ENCODE measurements at places on chromosomes 5 and 9. TPM values are rescaled to one million over a fixed set of nuclear protein-coding genes. Genes with fewer than 3 reads are reported as not detected.
A peak's percentile ranks its signal among the peaks of the same experiment; 100 is the strongest.

DNA sequence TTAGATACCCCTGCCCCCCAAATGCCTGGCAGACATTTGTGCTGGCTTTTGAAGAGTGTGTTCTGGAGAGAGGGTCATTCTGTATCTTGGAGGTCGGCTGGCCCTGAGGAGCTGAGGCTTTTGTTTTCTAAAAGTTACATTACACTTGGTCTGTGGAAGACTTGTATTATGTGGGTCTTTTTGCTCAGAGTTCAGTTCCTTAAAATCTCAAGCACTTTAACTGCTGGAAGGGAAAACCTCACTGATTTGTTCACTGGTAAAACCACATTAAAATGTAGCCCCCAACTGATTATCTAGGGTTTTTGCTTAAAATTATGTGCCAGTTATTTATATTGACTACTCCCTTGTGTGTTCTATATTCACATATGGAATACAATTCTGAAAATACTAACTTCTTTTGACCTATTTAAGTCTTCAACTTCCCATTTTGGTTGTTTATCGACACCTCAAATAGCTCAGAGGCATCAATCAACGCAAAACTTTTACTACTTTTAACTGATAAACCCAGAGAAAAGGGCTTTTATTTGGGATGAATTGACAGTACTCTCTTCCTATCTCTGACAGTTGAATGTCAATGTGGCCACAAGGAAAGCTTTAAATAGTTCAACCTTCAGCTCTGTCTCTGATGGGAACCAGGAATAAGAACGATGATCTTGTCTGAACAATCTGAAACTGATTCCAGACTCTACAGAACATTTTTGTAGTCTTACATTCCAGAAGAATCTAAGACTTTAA lies 54.0 kb upstream of the MAP3K1 start:
- DNase-seq, result no peak

DNA sequence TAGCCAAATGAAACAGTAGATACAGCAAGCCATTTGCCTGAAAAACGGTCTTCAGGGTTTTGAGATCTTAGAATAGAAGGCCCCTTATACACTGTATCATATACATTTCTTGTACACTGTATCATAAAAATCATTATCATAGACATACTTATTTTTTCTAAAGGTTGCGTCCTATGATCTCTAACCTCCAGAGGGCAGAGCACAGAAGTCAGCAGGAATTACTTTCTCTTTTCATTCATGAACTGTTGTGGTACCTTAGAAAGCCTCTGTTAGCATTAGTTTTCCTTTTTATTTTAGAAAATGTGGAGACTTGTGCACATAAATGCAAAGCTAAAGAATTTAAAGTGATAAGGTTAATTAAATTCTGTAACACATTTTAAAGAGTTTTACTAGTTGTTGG lies 115.4 kb downstream of the OXCT1 start:
- no peak for DNase-seq

GRCh38 chr5:126031989-126032716 lies 391.1 kb upstream of the GRAMD2B start:
- no peak for DNase-seq

DNA sequence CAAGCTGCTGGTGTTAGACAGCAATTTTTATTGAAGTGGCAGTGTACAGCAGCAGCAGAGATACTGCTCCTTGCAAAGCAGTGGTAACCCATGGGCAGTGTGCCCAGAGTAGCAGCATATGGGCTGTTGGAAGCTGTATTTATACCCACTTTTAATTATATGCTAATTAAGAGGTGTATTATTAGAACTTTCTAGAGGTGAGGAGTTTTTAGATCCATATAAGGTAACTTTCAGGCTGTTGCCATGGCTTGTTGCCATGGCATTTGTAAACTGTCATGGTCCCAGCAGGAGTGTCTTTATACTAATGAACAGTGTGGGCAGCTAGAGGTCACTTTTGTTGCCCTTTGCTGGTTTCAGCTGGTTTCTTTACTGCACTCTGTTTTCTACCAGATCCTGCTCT lies 3.7 kb upstream of the PJA2 start:
- DNase-seq, result no peak

GRCh38 chr9:88536023-88536324 lies 996 bp downstream of the NXNL2 start:
- no peak for DNase-seq

GRCh38 chr5:105501315-105501714 lies 1938.7 kb upstream of the NUDT12 start:
- no peak for DNase-seq

- no peak for DNase-seq
Observed at GRCh38 chr9:8543219-8543618, 743.6 kb upstream of the DMAC1 start.

GRCh38 chr5:93632327-93632726 lies 49.3 kb downstream of the NR2F1 start:
- DNase-seq, result no peak

GRCh38 chr5:173243243-173243830 lies 8.3 kb upstream of the NKX2-5 start:
- DNase-seq, result no peak

GRCh38 chr9:90995516-90995915 lies 193.9 kb downstream of the SYK start:
- no peak for DNase-seq

DNA sequence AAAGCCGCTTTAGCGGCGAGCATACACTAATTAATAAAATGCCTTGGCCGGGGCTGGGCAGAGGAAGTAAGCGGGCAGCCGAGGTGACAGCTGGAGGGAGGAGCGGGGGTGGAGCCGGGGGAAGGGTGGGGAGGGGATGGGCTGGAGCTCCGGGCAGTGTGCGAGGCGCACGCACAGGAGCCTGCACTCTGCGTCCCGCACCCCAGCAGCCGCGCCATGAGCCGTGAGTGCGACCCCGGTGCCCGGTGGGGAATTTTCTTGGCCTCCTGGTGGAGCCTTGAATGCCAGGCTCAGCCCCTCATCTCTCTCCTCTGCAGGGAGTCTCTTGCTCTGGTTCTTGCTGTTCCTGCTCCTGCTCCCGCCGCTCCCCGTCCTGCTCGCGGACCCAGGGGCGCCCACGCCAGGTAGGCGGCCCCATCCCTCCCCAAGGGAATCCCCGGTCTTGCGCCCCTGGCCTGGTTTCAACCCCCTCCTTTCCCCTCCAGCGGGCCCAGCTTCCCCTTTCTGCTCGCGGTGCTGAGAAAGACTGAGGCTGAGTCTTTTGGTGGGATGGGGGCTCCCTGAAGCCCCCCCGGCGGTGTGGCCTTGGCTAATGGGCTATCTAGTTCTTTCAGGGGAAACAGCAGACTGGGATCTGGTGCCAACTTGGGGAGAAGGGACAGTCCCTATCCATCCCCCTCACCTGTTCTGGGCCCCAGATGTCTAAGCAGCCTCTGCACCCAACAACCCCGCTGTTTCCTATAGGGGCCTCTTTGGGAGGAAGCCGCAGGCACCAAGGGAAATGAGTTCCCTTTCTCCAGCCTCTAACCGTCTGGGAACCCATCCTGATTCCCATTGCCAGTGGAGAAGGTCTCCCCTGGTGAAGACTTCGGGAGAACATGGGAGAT lies at the start of gene PTGS1:
Gene PTGS1, plus strand, starts transcription at position 156 of the 887 bp plus-strand sequence. Its CDS starts 61 bp downstream, at position 217.
- DNase-seq, result peak; percentile 50

DNA sequence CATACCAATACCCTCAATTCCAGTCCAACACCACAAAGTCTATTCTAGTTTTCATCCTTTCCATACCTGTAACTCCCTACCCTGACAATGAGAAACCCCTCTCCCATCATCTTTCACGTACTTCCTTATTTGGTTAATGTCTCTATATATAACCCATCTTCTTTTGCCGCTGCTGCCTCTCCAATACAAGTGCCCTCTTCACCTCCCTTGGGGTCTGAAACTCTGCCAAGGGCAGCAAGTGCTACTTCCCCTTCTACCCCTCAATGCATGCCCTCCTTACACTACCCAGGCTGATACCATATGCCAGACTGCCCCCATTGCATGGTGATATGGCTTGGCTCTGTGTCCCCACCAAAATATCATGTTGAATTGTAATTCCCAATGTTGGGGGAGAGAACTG lies 24.4 kb upstream of the SMIM15 start:
- DNase-seq, result no peak

Gene SLC45A2
- not detected for polyA plus RNA-seq

Gene CCDC180
- polyA plus RNA-seq, result 0.57 TPM

Gene CREBRF
- 4.5 TPM for polyA plus RNA-seq

Gene PCDHA9
- polyA plus RNA-seq, result not detected
